ENCODE measurements at places on chromosomes 1 and 21.
A peak's percentile ranks its signal among the peaks of the same experiment; 100 is the strongest.

- DNase-seq = no peak
Measured at GRCh38 chr1:244144053-244144452, 93.0 kb downstream of the ZBTB18 start.

- peak; percentile 55 for DNase-seq
Measured at GRCh38 chr1:30420519-30421050, 302.8 kb downstream of the MATN1 start.

GRCh38 chr21:27196651-27197050 lies 229.8 kb upstream of the ADAMTS5 start:
- DNase-seq = no peak

- DNase-seq = no peak
Measured at GRCh38 chr1:174165471-174166137, 6.3 kb downstream of the RABGAP1L start.

DNA sequence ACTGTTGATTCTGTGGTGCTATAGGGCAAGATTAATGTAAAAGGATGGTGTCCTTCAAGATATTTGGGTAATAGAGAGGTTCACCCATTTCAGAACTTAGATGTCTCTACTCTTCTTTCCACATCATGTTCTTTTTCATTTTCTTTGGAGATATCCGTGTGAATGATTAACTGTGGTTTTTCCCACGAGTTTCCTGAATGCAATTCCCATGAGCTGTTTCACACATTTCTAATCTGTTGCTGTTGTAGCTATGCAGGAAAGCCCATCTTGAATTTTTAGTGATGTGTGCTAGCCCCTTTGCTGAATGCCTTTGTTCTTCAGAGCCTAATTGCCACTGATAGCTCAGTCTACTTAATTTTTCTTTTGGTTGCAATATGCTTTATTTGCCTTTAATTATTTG lies 27.6 kb downstream of the SNX27 start:
- DNase-seq = no peak

- no peak for DNase-seq
Measured at GRCh38 chr1:62912028-62912638, 128.2 kb downstream of the ATG4C start.

DNA sequence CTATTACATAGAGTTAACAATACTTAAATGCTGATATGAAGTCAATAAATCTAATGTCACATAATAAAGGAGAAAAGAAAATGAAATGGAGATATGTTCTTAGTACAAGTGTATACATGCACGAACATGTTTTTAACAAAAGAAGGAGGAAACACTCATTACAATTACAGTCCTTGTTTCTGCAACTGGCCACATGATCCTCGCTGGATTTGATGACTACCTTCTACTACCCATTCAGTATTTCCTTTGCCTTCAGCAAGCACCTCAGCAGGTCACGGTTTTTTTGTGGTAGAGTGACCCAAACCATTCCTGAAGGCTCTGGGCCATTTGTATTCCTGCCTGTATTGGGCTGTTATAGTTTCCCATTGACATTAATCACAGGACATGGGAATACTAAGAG lies 172.8 kb upstream of the CXADR start:
- DNase-seq = no peak

GRCh38 chr1:175433532-175434282 lies 241.1 kb upstream of the KIAA0040 start:
- DNase-seq = no peak

DNA sequence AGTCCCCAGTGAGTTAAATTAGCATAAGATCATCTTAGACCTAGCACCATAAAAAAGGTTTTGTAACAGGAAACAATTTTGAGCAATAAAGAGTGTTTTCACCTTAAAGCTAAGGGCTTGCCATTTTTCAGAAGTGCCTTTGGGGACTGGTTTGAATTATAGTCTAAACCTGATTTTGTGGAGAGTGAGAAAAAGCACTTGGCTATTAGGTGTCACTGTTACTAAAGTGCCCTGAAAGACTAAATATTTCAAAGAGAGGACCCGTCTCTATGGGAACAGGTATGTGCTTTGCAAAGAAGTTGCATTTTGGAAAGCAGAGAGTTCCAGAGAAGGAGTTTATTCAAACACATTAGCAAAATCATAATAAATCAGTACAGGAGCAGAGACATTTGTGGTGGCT lies 9.1 kb downstream of the NTNG1 start:
- DNase-seq = no peak

GRCh38 chr1:87410776-87411480 lies 82.2 kb downstream of the LMO4 start:
- DNase-seq = no peak

GRCh38 chr21:39681257-39681656 lies 63.7 kb upstream of the IGSF5 start:
- DNase-seq = no peak

DNA sequence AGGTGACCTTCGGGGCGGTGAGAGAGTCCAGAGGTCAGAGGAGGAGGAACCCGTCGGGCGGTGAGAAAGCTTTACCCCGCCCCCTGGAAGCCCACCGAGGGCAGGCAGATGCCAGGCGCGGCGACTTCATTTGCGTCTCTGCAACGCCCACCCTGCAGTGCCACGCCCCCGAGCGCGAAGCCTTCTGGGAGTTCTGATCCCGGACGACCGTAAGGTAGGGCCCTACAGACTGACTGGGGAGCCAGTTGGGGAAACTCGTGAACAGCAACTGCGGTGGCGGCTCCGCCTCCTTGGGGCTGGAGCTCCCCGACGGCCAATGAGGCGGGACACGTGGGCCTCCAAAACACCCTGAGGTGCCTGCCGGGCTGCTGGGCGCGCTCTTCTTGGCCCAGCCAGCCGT lies 46.0 kb upstream of the EDARADD start:
- no peak for DNase-seq

GRCh38 chr21:24308183-24308582 lies 1299.1 kb downstream of the MRPL39 start:
- no peak for DNase-seq

GRCh38 chr1:184634296-184634695 lies 120.4 kb downstream of the EDEM3 start:
- DNase-seq = no peak

- DNase-seq = no peak
Measured at GRCh38 chr1:203288400-203288799, 16.9 kb upstream of the BTG2 start.

- no peak for DNase-seq
Measured at GRCh38 chr1:35857830-35858229, 25.2 kb upstream of the AGO1 start.

DNA sequence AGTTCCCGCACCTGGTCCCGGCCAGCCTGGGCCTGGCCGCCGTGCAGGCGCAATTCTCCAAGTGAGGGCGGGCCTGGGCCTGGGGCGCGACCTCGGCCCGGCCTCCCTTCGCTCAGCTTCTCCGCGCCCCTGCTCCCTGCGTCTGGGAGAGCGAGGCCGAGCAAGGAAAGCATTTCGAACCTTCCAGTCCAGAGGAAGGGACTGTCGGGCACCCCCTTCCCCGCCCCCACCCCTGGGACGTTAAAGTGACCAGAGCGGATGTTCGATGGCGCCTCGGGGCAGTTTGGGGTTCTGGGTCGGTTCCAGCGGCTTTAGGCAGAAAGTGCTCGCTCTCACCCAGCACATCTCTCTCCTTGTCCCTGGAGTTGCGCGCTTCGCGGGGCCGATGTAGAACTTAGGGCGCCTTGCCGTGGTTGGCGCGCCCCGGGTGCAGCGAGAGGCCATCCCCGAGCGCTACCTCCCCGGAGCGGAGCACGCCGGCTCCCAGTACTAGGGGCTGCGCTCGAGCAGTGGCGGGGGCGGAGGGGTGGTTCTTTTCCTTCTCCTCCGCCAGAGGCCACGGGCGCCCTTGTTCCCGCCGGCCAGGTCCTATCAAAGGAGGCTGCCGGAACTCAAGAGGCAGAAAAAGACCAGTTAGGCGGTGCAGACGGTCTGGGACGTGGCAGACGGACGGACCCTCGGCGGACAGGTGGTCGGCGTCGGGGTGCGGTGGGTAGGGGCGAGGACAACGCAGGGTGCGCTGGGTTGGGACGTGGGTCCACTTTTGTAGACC lies 1.2 kb downstream of the OLIG1 start:
- DNase-seq = no peak

DNA sequence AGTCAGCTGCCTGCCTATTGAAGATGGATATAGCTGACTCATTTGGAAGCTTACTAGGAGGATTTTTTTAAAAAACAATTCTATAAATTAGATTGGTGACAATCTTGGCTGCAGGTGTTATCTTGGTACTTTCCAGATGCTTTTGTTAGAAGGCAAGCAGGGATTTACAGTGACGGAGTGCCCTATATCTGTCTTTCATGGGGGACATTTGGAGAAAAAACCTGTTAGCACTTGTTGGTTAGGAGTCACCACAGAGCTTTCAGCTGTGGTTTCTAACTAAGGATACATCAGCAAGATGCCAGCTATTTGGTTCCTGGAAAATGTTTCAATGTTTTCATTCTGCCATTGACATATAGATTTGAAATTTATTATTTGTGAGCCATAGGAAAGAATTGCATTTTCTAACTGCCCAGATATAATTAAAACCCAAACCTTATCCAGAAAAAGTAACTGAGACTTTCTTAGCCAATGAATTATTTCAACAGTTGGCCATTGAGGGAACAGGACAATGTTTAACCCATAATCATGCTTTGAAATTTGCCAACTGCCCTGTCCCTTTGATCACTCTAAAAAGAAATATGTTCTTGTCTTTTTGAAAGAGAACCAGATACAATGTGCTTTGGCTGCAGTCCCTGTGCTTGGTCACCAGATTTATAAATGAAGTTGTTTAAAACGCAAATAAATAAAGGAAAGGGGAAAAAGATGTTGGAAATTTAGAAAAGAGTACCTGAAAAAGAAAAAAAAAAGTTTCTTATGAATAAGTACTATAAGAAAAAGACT lies 761.0 kb upstream of the CXADR start:
- no peak for DNase-seq

DNA sequence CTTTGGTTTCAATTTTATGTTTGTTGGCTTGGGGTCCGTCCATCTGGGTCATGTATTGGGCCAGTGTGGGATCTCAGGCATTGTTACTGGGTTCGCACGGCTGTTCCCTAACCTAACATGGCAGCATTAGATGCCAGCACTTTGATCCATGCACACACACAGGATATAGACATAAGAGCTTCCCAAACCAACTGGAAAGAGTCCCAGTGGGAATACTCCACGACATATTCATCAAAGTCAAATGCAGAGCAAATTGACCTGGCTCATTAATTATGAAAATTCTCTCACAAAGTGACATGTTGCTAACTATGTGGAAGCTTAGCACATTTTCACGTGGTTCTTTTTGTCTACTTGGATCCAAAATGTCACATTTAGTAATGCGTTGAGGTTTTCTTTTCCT lies 130.4 kb downstream of the SETD4 start:
- DNase-seq = no peak

GRCh38 chr1:169538998-169539871 lies 47.0 kb downstream of the F5 start:
- DNase-seq = no peak

Measured in ureter (tissue), 1 donor.